ENCODE measurements at places on chromosomes 12 and 14.

- no peak for DNase-seq
Measured at GRCh38 chr12:42590330-42590934, 886 bp upstream of the PRICKLE1 start.

DNA sequence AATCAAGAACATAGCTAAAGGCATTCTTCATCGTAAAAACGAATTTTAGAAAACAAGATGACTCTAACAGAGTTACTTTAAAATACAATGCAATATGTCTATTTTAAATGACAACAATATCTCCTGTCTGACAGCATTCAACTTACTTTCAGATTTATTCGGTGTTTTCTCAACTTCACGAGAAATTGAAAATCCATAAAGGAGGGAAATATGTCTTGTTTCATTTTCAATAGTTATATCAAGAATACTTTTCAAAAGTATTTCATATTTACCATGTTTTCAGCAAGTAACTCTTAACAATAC is 254.8 kb downstream of the DAD1 start:
- DNase-seq, result no peak

DNA sequence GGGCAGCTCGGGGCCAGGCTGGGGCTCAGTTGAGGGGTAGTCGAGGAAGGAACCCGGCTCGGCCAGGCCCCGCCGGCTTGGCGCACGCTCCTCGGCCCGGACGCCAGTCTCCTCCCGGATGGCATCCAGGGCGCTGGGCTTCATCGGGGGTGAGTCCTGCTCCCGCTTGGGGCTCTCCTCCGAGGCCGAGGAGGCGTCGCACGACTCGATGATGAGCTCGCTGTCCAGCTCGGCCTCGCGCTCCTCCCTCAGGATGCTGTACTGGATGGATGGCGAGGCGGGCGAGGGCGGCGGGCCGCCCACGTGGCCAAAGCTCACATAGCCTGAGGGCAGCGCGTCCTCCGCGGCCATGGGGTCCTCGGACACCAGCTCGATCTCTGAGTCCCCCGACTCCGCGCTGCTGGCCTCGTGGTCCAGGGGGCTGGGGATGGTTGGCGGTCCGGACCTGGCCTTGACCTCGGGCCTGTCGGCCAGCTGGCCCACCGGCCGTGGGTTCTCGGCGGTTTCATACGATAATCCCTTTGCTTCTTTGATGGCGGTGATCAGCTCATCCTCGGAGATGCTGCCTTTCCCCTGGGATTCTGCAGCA is 143.4 kb downstream of the RTN1 start:
- no peak for DNase-seq

GRCh38 chr12:70736351-70737133 is 99.3 kb upstream of the PTPRB start:
- DNase-seq, result no peak

DNA sequence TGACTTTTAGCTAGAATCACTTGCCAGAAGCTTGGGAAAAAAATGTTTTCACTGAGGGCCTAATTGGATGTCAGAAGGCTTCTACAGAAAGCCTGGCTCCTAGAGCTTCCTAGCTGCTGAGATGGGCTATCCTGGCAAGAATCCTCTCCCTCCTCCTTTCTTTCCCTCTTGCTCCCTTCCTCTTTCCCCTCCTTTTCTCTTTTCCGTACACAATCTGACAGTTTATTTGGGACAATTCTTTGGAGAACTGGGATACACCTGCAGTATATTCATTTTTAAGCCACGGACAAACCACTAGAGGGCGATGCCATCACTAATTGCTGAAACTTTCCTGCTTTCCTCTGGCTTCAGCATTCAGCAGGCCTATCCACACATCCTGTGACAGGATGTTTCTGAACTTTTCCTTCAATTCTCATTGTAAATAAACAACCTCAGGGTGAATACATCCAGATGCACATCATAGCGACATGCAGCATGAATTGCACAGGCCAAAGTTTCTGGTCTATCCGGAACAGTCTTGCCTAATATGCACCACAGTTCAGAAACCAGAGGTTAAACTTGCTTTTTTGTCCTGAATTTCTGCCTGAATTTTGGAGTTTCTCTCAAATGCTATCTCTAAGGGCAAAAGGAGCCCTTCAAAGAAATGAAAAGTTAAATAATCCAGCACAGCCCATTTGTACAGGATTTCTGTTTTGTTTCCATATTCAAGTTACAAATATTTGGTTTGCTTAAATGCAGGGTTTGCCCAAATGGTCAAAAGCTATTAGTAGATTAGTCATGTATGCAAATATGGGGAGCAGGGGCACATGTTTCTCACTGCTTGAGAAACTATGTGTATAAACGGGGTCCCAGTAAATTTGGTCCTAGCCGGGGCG is 142.8 kb downstream of the PAWR start:
- no peak for DNase-seq

DNA sequence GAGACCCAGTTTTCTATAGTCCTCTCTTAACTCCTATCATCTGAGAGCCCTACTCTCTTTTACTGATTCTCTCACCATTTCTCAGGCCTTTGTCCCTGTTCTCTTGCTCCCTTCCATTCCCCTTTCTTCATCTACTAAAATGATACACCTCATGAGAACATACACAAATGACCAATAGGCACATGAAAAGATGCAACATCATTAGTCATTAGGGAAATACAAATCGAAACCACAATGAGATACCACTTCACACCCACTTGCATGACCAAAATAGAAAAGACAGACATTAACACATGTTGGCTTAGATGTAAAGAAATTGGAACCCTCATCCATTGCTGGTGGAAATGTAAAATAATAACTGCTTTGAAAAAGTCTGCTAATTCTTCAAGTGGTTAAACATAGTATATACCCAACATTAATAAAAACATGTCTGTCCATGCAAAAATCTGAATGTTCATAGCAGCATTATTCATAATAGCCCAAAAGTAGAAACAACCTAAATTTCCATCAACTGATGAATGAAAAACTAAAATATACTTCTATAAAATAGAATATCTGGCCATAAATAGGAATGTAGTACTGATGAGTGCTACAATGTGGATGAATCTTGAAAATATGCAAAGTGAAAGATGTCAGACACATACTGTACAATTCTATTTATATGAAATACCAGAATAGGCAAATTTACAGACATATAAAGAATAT is 66.0 kb downstream of the DENND5B start:
- no peak for DNase-seq

- DNase-seq, result no peak
Measured at GRCh38 chr12:45939759-45940158, 50.6 kb downstream of the SCAF11 start.

DNA sequence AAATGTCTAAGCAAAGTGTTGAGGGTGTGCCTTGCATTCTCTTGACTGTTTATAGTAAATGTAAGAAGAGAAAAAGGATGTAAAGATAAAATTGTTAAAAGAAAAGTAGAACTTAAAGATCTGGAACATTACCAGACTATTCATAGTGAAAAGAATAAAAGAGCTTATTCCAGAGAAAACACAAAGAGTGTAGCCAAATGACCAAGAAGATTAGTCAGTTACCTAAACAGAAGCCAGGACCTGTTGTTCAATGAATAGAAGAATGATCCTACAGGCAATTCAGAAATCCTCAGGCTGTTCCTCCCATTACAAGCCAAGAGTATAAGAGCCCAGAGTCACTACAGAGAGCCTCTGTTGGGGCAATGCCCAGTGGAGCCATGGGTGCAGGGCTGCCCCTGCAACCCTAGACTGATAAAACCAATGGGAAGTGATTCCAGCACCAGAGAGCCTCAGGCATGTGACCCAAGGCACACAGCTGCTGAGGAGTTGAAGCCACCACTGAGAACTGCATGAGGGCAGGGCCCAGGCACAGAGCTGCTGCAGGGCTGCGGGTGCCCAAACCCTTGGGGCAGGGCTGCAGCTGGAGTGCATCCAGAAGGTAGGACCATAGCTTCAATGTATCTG is 91.1 kb upstream of the SLC38A4 start:
- no peak for DNase-seq

DNA sequence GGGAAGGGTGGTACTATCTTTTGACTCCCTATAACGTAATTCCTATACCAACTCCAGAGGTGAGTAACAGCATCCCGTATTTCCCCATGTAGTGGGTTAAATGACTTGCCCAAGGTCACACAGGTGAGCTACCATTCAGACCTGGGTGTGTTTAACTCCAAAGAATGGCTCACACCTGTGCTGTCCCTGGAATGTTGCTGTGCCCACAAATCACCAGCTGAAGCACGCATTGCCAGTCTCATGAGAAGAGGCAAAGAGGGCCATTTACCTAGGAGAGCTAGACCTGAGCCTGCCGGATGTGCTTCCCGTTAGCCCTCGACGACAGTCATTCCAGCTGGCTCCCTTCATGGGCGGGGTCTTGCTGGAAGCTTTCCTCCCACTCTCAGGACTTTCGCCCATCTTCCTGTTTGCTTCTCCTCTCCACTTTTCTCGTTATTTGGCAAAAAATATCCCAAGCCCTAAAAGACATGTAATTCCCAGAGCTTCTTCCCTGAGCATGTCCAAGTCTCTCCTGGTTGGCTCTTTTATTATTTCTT is 106.6 kb upstream of the VASH1 start:
- DNase-seq, result no peak

DNA sequence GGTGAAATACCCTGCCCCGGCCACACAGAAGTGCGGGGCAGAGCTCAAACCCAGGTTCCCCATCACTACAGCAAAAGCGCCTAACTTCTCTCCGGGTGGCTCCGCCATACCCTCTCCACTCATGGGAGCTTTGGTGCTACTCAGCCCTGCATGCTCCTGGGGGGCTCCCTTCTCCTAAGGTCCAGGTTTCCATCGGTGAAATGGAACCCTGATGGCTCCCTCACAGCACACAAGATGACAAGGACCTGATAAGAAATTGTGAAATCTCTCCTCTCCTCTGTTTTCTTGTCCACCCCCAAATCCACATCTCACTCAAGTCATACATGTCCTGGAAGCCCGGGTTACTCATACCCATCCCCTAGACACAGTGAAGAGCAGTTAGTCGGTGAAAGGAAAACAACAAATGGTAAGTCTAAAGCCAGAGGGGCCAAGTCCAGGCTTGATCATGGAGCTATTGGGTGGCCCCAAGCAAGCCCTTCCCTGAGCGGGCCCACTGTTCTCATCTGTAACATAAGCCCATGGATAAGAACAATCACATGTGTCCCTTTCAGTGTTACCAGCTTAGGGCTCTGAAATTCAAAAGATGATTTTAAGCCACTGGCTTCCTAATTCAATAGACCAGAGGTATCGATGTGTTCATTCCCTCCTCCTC is 317.5 kb downstream of the BCL11B start:
- DNase-seq, result no peak

DNA sequence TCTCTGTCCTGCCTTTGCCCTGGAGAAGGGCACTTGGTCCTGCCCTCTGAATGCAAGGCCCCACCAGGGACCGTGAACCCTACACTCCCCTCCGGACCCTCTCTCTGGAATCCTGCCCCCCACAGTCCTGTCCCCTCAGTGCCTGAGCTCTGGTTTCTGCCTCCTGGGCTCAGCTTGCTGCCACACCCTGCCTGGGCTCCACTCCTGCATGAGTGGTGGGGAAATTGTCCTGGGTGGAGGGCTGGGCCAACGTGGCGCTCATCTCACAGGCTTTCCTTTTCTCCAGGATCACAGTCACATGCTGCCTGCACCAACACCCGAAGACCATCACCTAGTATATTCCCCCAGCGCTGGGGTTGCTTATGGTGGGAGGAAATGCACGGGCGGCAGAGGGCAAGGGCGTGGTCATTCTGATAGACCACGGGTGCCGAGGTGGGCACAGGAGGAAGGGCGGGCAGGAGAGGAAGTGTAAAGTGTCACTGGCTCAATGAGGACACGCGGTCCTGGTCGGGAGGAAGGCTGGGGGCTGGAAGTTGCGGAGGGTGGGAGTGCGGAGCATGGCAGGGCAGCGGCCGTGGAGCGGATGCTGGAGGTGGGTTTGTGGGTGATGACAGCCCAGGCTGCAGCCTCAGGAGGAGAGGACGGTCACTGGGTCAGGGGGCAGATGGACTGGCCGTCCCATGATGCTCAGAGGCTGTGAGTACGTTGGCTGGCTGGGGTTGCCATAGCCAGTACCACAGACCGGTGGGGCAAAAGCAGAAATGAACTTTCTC is 99.5 kb downstream of the KIF26A start:
- DNase-seq, result no peak

DNA sequence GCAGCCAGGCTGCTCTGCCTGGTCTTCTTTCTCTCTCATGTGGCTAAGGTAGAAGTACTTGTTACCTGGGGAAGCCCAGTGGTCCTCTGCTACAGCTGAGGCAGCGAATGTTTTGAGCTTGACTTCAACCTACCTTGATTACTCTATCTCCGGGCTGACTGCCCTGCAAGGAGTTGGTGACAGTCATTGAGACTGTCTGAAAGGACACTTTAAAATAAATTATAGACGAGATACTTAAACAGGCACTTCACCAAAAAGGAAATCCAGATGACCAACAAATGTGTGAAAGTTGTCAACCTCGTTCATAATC is 474 bp upstream of the CIT start:
- no peak for DNase-seq

- no peak for DNase-seq
Measured at GRCh38 chr12:12673296-12673695, 22.7 kb downstream of the GPR19 start.

DNA sequence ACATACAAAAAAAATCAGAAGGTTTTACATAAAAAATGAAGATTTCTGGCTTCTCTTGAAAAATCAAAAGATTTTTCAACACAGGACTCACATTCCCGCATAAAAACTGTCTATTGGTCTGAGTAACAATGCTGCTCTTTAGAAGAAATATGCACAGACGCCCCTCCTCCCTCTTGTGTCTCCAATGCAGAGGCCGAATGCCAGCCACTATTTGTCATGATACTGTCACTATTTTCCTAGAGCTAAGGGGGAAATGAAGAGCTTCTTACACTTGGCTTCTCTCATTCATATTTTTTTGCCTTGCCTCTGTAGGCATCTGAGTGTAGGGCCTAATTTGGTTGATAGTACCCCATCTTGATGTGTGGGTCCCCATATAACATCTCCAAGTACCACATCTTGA is 98.0 kb downstream of the BBS10 start:
- DNase-seq, result no peak

DNA sequence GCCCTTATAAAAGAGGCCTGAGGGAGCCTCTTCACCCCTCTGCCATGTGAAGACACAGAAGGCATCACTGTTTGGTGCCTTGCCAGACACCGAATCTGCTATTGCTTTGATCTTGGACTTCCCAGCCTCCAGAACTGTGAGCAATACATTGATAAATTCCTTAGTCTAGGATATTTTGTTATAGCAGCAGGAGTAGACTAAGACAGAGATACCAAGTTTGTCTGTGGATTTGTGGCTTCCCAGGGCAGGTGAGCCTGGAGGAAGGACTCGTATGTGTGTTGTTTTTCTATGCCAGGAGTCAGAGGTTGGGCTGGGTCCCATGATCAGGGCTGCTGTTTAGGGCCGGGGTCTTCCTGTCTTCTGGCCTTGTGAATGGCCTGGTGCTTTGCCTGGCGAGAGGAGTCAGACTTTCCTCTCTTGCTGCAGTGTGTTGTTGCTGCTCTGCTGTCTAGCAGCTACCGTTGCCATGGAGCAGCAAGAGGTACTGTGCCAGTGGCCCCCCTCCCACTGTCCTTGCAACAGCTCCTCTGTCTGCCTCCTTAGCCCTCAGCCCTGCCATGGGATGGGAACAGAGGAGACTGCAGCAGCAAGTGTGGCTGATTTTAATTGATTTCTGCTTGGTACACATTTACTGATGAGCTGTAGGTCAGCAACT is 111.2 kb downstream of the CHST11 start:
- DNase-seq, result no peak

GRCh38 chr12:14258575-14258940 is 106.9 kb upstream of the ATF7IP start:
- no peak for DNase-seq
